ENCODE measurements at places on chromosomes 7 and 10.

GRCh38 chr7:140484479-140484878 lies 5.2 kb upstream of the MKRN1 start:
- DNase-seq, result no peak

DNA sequence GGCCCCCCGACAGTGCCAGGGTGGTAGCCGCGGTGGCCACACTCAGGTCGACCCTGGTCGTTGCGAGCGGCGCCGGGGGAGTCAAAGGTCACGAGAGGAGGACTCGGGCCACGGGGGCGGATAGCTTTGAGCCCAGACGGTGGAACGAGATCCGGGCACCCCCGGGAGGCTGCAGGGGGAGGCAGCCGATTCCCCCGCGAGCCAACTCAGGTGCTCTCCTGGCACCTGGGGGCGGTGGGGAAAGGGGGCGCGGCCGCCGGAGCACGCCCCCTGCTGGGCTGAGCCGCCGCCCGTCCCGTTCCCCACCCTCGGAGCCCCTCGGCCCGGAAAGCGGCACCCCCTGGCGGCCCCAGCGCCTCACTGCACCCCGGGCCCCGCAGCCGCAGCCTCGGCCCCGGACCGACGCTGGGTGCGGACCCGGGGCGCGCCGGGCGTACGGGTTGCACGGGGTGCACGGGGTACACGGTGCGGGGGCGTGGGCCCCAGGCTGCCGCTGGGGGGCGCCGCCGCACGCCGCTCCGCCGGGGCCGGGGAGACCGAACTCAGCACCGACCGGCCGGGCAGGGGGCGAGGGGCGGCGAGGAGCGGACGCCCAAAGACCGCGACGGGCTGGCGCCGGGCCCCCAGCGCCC lies 521 bp upstream of the NYAP1 start:
- DNase-seq, result peak; percentile 91

- DNase-seq, result no peak
These were observed 71.2 kb upstream of the DUSP5 start for GRCh38 chr10:110426294-110427181.

DNA sequence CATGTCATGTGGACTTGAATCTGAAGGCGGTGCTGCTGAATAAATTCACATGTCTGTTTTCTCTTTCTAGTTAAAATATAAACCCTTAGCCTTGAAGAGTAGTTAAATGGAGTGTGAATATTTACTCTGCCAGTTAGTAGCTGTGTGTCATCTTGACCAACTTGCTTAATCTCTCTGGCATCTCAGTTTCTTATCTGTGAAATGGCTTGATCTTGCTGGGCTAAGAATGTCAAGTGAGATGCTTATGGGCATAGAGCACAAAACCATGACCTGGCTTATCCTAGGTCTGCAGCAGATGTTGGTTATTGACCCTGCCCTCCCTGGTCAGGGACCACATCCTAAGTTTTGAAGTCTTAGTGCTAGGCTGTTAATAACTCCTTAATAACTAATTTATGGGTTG lies 16.6 kb downstream of the ARID5B start:
- DNase-seq, result no peak

DNA sequence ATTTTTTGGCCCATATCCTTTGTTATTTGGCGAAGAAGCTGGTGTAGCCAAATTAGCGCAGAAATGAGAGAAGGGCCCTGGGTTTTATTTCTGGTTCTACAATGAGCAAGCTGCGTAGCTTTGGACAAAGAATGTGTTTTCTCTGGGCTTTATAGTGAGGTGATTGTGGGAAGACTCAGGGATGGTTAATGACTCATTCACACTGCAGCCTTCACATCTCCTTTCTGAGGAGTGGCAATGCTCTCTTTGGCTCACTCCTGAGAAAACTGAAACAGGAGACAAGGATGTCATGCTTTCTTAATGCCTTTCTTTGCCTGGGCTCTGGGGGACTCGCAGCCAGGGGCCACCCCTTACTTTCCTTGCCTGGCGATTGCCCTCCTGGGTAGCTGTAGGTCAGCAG lies 271.0 kb upstream of the PODXL start:
- DNase-seq, result no peak
